Activated CD4-positive, alpha-beta T cell treated with anti-CD3 and anti-CD28 coated beads, Interleukin-2, amount 50 U/mL, for 24 hours (primary cell): ENCODE measurements at places on chromosomes 5 and 9.

GRCh38 chr5:169197343-169197742 lies 103.6 kb downstream of the SLIT3 start:
- DNase-seq = no peak

GRCh38 chr9:89701221-89701798 lies 96.5 kb downstream of the GADD45G start:
- peak; percentile 75 for DNase-seq

DNA sequence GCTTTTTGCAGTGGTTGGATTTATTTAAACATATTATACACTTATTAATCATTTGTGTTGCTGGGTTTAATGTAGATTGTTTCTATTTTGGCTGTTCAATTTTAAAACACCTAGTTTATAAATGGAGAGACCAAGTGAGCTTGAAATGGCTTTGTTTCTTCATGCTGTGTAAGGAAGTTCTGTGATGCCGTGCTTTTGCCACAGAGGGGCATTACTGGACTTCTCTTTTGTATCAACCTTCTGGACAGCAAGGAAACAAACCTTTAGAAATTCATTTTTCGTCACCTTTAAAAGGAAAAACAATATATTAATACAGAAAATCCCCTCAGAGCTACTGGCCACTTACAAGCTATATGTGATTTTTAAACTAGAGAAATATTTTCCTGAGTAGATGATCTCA lies 81.9 kb downstream of the DMRTA1 start:
- DNase-seq = no peak

GRCh38 chr5:31247381-31247780 lies 53.9 kb downstream of the CDH6 start:
- no peak for DNase-seq

- no peak for DNase-seq
Observed at GRCh38 chr9:32359452-32359851, 25.0 kb upstream of the ACO1 start.

- DNase-seq = no peak
Observed at GRCh38 chr5:112919972-112920371, 2.1 kb downstream of the REEP5 start.

DNA sequence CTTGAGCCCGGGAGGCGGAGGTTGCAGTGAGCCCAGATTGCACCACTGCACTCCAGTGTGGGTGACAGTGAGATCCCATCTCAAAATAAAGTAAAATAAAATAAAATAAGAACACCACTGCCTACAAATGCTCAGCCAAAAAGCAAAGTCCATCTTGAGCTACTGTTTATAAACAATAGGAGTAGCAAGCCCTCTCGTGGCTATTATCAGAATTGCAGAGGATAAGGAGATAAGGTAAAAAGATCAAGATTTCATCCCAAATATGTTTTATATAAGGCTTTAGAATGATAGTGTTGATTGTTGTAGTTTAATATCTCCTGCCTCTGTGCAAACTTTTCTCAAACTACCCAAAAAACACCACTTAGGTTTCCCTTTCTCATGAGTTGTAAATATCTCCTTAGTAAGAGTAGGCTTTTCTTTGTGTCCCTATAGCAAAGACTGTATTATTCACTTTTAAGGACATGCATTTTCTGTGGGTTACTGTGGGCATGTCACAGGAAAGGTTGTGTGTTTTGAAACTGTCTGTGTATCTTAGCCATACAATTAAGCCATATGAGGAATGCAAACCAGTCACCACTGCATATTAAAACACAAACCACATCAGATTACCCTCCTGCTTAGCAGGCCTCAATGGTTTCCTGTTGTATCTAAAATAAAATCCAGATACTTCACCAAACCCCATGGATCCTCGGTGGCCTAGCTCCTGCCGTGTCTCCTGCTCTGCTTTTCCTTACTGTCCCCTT lies 31.8 kb upstream of the CKS2 start:
- DNase-seq = peak; percentile 19

GRCh38 chr5:98771382-98772109 lies 1.9 kb upstream of the RGMB start:
- DNase-seq = no peak

DNA sequence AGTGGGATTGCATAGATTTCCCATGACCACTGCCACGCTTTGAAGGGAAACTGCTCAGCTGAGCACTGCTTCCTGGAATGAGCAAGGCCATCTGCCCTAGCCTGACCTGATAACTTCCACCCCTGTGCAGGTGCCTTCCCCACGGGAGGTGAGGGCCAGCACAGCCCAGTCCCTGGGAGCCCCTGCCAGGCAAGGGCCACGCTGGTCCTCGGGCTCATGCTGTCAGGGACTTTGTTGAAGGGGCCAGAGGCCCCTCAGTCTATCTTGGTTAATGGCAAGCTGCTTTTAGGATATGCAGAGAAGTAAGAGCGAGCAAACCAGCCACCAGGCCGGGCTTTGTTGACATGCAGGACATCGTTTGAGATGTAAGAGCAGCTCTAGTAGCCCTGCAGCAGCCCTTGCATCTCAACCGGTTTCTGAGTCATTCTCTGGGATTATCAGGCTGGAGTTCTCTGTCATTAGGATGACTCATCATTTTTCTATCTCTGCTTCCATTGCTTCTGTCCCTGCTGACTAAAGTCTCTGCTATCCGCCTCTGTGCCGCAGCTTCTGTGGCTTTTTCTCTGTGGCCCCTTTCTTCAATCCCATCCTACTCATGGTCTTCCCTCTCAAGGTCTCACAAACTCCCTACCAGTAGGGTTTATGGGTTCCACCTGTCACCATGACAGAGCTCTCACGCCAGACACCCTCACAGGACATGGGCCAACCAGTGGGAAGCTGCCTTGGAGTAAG lies 30.6 kb upstream of the IQGAP2 start:
- no peak for DNase-seq

DNA sequence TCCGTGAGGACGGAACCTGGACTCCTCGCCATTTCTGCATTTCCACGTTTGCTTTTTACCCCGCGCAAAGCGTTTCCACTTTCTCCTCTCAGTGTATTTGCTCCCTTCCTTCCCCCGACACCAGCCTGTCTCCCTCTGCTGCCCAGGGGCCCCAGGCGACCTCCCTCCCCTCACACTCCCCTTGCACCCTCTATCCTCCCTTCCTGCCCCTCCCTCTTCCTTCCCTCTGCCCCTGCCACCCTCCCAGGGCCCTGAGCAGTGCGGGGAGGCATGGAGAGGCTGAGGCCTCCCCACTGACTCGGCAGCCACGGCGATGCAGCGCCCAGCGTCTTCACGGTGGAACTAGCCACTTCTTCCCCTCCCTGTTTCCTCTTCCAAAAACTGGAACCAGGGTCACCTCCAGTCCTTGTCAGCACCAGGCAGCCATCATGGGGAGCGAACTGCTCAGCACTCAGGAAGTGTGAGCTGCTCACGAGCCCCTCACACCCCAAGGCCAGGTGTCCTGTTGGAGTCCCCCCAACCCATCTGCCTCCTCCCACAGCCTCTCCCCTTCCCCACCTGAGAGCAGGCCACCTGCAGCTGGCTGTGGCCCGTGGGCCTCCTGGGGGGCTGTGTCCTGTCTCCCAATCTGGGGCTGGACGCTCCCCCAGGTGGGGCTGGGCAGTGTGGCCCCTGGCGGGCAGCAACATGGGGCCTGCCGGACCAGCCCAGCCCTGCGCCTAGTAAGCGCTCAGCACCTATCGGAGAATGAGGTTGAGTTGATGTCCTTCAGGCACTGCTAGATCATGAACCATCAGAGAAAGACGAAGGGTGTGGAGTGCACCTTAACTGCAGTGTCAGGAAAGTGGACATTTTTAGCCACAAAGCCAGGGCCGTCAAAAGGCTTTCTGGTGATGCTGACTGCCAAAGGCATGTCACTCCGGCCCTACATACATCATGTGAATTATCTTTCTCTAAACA lies 17.5 kb downstream of the UBE2QL1 start:
- no peak for DNase-seq

- no peak for DNase-seq
Observed at GRCh38 chr5:151614565-151614964, 23.4 kb upstream of the FAT2 start.

DNA sequence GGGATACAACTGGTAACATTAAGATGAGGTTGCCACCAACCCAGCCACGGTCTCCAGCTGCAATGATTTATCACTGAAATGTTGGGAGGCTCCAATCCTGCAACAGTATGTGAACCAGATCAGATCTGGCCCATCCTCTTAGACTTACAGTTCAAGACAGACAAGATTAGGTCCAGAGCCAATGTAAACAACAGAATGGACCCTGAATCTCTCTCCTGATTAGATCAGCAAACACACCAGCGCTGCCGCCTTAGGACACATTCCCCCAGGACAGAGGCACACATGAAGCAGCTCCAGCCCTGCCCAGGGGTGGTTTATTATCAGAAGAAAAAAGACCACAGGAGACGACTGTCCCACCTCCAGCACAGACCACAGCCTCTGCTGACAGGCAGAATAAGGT lies 82.1 kb downstream of the SLIT3 start:
- no peak for DNase-seq

DNA sequence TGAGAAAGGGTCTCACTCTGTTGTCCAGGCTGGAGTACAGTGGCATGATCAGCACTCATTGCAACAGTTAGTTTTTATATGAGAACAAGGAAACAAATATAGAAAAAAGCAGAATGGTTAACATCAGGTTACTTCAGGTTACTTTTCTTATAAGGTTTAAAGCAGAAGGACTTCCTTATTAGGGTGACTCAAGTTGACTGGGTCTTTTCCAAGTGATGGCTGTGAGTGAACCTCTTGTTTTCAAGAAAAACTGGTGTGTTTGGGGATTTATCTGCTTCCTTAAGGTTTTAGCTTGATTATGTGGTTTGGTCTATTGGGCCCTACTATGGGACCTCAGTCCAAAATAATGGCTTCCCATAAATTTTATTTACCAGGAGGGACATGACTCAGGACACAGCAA lies 99.2 kb downstream of the ARRDC3 start:
- DNase-seq = no peak

DNA sequence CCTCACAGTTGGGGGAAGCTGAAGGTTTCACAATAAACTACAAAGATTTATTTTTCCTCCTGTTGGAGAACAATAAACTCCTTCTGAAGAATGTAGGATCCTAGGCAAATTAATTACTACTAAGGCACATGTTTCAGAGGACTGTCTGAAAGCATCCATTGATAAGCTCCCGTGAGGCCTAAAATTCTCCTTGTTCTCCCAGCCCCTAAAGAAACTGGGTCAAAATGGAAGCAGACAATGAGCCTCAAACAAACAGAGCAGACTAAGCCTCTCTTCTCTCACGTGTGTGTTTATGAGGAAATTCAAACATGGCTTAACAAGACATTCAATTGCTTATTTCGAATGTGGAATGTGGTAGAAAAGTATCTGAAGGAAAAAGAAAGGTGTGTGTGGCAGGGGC lies 249.0 kb downstream of the GLIS3 start:
- DNase-seq = no peak

DNA sequence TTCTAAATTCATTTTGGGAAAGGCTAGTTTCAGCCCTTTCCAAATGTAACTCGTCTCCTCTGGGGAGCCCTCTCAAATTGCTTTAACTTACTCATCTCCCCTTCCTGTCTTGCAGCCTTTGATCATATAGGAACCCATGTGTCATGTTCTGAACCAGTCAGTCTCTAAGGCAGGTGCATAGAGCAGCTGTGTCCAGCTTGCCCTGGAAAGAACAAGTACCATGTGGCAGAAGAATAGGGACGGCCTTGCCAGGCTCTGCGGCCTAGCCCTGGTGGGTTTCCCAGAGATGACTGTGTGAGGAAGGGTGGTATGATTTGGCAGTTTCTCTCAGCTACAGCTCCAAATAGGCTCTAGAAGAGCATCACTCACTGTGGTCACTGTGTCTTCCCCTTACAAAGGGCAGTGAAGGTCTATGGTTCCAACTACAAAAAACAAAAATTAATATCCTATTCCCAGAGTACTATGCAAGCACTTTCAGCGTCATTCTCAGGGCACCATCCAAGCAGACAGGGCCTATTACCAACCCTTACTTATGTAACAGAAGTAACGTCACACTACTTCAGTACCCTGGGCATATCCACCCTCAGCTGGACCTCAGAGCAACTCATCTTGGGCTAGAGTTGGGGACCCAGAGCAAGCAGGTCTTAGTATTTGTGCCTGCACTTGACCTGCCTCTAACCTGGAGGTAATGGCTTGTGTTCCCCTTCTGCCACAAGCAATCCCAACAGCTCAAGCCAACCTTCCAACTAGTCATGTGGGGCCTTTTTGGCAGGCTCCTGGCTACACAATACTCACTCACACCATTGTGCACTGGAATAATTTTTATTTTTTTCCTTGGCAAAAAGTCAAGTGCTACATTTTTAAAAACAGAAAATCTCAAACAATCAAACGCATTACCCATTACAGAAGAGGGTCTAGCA lies 37.2 kb upstream of the UBAP2 start:
- DNase-seq = no peak

- DNase-seq = no peak
Observed at GRCh38 chr5:147666419-147666818, 116.1 kb downstream of the JAKMIP2 start.

DNA sequence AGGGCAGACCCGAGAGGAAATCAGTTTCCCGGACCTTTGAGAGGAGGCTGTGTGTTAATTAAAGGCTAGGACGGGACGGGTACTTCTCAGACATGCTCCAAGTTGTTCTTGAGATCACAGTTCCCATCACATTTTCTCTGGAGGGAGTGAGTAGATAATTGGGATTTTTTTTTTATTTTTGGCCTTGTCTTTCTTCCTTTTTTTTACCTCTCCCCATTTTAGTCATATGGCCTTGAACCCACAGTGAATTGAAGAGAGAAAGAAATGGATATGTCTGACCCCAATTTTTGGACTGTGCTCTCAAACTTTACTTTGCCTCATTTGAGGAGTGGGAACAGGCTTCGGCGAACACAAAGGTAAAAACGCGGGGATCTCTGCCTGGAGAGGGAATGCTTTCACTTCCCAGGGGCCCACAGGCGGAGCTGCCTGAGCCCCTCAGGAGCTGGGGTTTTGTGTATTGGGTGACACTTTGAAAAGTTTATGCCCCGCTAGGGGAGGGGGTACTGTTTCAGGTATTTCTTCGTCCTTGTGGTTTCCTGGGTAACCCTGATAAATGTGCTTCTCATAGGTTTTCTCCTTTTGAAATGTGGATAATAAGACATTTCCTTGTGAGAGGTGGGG lies 191.8 kb downstream of the CD180 start:
- DNase-seq = no peak

DNA sequence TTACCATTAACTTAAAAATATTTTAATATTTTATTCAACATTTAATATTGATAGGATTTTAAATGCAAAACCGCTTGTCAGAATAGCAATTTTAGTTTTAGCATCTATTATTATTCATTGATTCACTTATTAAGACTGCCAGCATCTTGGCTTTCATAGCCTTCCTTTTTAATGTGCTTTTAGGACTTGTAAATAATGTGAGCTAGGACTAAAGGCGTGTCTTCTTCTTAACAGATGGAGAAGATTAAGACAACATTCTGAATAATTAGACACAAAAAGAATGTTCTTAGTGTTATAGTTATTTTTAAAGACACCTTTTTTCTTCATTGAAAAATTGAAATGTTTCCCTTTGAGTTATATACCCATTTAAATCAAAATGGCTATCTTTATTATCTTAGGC lies 6.9 kb downstream of the IL31RA start:
- DNase-seq = no peak
